ENCODE measurements at places on chromosomes 16 and 17. TPM values are rescaled to one million over a fixed set of nuclear protein-coding genes. Genes with fewer than 3 reads are reported as not detected.

GRCh38 chr16:35797811-35798210, 2338.4 kb downstream of the TP53TG3F start:
- DNase-seq = no peak

GRCh38 chr16:85130705-85131028, 18.4 kb upstream of the CIBAR2 start:
- DNase-seq = no peak

DNA sequence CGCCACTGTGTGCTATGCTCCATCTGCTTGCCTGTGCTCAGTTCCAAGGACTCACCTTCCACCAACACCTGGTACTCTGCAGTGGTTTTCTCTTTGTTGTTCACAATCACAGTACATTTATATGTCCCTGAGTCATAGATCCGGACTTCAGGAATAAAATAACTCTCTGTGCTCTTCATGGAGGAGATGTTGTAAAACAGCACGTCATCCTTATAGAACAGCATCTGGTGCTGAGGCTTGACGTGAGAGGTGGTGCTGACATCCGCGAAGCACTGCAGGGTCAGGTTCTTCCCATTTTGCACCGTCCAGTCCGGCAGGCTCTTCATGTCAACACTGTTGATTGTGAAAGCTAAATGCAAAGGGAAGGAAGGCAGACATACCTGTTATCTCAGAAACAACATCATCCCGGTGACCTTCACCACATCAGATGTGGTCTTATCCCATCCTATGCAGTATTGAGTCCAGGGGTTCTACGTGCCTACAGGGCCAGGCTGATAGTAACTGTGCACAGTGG, 12.8 kb downstream of the PECAM1 start:
- no peak for DNase-seq

GRCh38 chr17:48513097-48513496, 17.7 kb downstream of the HOXB1 start:
- DNase-seq = no peak

DNA sequence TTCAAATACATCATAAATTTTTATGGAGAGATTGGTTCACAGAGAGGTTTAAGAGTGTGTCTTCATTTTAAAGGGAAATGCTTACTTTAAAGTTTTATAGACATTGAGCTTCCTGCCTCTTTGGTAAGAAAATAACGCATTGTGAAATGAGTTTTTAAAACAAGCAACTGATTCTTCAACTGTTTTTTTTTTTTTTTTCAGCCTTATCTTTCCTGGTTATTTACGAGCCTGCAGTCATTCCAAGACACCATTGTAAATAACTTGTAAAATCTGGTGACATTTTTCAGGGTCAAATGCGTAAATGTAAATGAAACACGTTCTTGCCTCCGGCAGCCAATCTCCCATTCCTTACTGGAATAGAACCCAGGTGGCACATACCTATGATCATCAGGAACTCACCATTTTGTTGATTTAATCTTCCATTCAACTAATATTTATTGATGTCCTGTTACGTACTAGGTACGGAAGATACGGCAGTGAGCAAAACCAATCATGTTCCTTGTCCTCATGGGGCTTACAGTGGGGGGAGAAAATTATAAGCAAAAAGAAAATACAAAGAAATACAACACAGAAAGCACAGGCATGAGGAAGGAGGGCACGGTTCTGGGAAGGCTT, 33.2 kb upstream of the CDYL2 start:
- peak; percentile 17 for DNase-seq

DNA sequence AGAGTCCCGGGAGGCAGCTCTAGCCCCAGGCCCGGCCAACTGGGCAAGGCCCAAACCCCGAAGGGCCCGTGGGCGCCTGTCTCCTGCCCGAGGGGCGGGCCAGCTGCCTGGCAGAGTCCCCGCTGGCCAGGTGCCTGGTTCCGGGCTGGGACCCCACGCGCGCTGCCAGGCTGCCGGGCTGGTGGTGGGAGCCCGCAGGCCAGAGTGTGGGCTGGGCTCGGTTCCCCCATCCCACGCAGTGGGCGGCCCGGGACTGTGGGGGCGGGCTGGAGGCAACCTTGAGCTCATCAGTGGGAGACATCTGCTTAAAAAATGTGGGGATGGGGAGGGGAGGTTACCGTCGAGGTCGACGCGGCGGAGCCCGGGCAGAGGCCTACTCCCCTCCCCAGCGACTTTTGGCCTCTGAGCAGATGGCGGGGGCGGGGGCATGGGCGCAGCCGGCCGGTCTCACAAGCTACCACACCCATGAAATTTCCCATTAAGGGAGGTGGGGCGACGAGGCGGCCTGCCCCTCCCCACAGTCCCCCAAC, 176.4 kb upstream of the GSE1 start:
- DNase-seq = no peak

The DNAH9 gene
- polyA plus RNA-seq = 5.0 TPM

The SLC6A2 gene
- polyA plus RNA-seq = not detected

The KRTAP4-4 gene
- polyA plus RNA-seq = not detected
